ENCODE measurements at places on chromosomes 4 and X.

GRCh38 chrX:151391722-151392121 is 5.3 kb upstream of the VMA21 start:
- no peak for DNase-seq

DNA sequence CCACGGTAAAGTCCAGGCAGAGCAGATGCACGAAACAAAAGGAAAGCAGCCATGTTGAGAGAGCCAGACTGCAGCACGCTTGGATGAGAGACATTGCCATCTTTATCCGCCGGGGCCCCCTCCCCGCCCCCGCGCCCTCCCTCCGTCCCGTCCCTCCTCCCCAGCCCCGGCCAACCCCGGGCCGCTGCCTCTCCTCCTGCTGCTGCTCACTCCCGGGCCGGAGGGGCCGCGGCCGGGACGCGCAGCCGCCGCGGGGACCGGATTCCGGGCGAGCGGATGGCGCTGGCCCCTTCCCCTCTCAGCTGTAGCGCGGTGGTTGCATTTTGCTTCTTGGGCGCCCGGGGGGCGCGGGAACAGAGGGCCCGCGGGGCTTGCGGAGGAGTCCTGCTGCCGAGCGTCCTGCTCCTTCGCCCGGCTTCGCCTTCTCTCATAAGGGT is 542 bp downstream of the RNF150 start:
- no peak for DNase-seq

DNA sequence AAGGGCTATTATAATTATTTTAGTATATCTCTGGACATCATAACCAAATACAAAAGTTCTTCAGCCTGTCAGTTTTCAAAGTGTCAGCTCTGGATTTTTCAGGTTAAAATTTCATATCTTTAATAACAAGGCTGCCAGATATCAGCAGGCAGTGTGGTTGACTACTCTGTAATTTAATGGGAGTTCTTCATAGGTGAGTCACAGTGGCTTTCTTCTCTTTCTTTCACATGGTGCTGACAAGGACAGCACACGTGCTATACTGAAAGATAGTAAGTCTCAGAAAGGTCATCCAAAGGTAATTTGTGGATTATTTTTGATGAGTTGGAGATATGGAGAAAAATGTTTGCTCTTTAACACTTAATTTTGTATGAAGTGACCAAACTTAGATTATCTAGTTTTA is 43.2 kb downstream of the GALNT7 start:
- DNase-seq: peak; percentile 53

DNA sequence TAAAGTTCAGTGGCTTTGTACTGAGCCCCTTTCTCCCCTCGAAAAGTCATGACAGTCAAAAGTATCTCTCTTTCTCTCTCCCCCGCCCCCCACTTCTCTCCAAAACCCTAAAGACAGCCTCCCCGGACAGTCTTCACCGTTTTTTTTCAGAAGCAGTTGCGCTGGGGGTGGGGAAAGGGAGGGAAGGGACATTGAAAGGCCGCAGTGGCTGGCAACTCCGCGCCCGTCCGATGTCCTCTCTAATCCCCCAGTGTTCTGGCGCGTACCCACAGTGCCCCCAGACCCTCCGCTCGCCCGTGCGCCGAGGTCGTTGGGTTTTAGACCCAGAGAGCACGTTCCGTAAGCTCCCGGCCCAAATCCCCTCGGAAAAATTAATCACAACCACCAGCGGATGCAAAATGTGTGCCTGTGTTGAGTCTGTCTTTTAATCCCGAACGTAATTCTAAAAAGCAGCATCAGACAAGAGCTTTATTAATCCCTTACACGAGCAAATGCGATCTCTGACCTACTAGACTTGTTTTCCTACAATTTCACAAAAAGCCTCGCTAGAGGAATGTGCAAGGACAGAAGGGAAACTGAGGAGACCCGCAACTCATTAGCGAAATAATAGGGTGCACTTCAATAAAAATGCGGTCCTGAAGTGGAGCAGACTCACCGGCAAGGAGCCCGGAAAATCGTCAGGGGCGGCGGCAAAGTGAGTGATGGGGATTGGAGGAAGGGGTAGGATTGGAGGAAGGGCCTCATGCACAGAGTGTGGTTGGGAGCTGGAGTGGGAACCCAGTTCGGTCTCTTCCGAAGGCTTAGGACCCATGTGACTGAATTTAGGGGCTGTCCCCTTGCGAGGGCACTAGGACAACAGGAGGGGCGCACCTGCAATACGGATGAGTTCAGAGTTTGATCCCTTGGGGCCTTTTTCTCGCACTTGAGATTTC is 12.2 kb upstream of the PRDM8 start:
- no peak for DNase-seq

GRCh38 chrX:13932416-13932815 is 97.3 kb downstream of the GEMIN8 start:
- no peak for DNase-seq

DNA sequence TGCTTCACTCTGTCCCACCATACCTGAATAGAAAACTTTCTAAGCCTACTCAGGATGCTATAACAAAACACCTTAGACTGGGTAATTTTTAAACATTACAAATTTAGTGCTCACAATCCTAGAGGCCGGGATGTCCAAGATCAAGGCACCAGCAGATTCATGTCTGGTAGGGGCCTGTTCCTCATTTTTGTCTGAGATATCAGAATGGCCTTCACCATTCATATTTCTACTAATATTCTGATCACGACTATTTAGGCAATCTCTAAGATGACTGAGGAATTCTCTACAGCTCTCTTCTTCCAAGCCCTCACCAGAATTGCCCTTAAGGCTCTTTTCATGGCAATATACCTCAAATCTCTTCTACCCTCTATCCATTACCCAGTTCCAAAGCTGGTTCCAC is 77.4 kb upstream of the NRK start:
- no peak for DNase-seq

GRCh38 chr4:37687194-37687562 is 1.0 kb upstream of the RELL1 start:
- DNase-seq: no peak

DNA sequence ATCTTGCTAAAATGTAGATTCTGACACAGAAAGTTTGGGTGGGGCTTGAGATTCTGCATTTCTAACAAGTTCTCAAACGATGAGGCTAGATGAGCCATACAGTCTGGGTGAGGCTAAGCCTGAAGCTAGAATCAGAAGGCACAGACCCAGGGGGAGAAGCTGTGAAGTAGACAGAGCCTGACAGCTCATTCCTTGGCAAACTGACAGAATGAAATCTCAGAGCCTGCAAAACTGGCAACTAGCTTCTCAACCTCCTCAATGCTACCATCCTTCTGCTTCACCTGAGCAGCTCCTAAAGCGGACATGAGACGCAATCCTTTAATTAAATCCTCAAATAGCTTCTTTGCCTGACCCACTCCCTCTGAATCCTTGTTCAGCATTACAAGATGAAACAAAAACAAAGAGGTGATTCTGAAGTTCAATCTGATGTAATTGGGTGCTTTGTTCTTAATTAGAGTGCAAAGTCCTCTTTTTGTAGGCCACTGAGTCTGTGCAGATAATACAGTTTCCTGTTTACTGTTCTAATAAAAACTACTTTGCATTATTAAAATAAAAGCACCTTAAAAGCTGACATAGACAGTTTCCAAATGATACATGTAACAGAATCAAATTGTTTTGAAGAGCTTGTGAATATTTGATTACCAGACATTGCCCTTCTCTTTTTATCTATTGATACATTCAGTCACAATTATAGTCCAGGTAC is 71.0 kb upstream of the BMP2K start:
- no peak for DNase-seq

DNA sequence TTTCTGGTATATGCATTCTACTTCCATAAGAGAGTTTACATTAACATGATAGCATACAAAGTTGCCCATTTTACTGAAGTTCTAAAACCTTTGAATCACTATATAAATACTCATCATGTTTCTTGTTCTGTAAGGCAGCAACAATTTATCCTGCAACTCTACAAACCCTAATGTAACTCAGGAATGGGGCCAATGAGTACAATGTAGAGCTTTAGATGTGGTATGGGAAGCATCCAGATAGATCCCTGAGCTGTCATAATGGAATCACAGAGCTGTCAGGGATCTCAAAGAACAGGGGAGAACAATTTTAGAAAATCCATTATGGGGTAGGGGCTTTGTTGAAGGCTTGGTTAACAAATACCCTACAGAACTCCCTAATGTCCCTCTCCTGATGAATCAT is 88.5 kb downstream of the DCUN1D4 start:
- no peak for DNase-seq

Measured in endothelial cell of umbilical vein (primary cell).